ENCODE measurements at places on chromosomes 13 and 19.

DNA sequence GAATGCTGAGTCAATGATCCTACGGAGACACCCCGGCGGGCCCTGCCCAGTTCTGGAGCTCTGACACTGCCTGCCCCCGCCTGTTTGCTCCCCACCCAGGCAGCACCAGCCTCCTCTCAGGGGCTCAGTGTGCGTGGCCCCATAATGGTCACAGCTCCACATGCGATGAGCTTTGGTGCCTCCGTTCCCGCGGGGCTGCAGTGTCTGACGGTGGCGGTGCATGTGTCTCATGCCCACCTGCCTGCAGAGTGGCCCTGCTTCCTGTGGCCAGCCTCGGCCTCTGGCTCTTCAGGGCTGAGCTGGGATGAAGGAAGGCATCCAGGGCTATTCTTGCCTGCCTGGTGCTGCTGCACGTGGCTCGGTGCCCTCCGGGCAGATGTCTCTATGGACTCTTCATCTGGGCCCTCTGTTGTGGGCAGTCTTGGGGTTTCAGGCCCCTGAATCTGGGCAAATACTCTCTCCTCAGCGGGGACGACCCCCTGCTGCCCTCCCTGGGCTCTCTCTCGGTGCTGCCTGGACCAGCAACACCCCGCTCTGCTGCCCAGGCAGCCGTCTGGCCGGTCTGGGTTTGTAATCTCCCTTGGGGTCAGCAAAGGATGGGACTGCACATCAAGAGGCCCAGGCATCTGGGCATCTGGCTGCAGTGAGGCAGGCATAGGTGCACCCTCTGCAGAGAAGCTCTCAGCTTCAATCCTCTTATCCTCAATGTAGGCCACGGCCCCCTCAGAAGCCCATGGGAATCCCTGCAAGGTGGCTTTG is 19.3 kb upstream of the TMEM255B start:
- no peak for DNase-seq

DNA sequence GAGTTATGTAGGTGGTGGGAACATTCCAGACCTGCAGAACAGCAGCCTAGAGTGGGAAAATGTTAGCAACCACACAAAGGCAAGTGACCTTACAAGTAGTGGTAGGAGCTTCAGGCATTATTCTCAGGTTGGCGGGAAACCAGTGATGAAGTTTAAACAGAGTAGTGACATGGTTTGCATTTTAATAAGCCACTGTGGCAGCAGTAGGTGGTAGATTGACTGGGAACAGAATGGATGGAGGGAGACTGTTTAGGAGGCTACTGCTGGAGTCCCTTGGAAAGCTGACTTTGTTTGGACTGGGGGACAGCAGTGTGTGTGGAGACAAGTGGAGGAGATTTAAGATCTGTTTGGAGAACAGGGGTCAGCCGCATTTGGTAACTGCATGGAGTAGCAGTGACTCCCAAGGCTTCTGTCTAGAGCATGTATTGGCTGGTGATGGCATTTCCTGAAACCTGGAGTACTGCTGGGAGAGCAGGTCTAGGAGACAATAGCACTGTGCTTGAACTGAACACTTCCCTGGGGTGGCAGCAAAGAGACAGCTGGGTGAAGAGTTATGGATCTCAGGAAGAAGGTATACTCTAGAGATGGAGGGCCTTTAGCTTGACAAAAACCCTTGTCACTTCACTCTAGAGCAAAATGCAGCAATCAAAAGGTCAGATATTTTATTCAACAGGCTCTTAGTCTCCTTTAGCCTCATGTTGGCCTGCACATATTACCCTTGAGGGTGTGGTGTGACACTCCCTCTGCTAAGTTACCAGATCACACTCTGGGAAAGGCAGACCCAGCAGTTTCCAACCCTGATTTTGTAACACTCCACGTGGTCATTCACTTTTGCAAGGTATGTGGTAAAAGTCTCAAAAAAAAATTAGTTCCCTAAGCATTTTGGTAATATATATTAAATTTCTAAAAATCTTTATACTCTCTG is 70.3 kb downstream of the DHRS12 start:
- no peak for DNase-seq

GRCh38 chr19:44822177-44822576 is 13.3 kb downstream of the BCAM start:
- no peak for DNase-seq

DNA sequence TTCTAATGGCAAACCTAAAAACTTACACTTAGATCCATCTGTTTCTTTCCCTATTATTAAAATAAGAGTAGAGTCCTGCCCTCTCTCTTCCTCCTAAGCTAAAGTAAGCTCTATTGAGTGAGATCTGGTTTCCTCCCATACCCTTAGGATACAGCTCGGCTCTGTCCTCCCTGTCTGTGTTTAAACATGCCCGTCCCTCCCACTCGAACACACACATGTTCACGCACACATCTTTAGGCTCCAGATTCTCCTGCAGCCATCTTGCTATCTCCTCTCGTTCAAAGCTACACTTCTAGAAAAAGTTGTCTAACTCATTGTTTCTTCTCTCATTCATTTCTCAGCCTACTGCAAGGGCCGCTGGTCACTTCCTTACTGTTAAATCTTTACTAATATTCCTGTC is 15.1 kb upstream of the CEBPG start:
- no peak for DNase-seq

DNA sequence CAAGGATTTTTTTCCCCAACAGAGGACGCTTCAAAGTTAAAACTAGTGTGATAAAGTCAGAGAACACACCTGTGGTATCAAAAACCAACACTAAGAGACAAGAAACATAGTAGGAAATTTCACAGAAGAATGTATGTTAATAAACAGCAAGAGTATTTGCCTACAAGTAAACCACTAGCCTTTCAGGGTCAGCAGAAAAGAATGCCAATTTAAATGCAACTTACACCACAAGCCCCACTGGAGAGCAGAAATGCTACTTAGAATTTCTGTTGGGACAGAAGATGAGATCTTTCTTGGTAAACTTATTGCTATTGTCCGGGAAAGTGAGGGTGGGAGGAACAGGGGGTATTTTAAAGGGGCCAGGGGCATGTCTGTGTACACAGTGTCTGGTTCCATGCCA is 68.6 kb downstream of the STK24 start:
- DNase-seq, result no peak

DNA sequence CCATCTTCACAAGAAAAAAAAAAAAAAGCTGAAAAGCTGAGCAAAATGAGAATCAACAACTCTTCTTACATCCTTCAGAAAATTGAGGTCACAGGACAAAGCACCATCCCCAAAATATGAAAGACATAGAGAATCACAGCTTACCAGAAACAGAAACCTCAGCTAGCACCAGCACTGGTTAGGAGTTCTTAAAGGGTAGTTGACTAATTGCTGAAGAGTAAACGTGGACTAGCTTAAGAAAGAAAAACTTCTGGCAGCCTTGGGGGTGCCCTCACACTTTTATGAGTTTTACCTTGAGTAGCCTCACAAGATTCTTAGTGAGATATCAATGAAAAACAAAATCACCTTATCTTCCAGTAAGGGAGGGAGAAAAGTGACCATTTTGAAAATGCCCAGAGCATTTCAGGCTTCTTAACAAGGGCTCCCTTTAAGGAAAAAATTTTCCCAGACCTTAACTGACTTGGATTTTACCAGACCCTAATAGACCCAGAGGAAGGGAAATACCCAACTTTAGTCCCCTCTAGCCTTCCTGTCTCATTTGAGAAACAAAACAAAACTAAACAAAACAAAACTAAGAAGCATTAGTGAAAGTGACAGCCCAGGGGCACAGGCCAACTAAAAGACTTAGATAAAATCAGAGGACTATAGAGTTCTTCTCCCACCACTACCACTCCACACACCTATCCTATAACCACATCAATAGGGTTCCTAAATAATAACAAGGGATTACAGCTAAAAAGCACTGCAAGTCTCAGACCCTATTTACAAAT is 888.6 kb downstream of the DIAPH3 start:
- no peak for DNase-seq

All from endodermal cell (in vitro differentiated cells).